ENCODE measurements at places on chromosomes 7 and 10.
A peak's percentile ranks its signal among the peaks of the same experiment; 100 is the strongest.

- no peak for DNase-seq
Observed at GRCh38 chr10:73956476-73957359, 41.2 kb upstream of the VCL start.

GRCh38 chr7:14834883-14835282 is 67.7 kb downstream of the DGKB start:
- DNase-seq, result no peak

DNA sequence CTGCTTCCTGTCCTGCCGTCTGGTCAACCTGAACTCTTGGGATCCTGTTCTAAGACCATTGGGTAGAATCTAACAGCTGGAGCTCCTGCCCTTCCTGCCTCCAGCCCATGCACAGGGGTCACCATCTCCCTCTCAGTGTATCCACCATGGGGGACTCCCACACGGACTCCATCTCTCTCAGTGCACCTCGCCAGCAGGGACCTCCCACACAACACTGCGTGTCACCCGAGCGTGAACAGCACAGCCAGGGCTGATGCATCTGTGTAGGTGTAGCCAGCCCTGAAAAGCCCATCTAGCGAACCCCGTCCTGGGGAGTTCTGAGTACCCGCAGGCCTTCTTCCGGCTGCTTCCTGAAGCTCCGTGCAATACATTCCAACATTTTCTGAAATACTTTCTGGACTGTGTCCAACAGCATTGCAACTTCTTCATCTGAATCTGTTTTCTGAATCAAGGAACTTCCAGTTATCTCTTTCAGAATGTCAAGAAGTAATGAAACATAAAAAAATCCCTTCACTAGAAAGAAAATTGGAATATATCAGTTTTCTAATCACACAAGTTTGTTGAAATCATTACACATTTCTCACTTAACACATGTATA is 52.5 kb downstream of the NCAPG2 start:
- no peak for DNase-seq

GRCh38 chr10:89373916-89374711 is 3.7 kb upstream of the IFIT1B start:
- peak; percentile 27 for DNase-seq

GRCh38 chr7:69772718-69773436 is 174.6 kb downstream of the AUTS2 start:
- DNase-seq, result no peak

GRCh38 chr7:104137511-104137910 is 70.3 kb downstream of the ORC5 start:
- DNase-seq, result no peak
